ENCODE measurements at places on chromosomes 2 and 18.

GRCh38 chr2:126933711-126934091, 35.0 kb downstream of the TEX51 start:
- DNase-seq = no peak

GRCh38 chr2:71583876-71584275, 130.5 kb downstream of the DYSF start:
- DNase-seq = no peak

DNA sequence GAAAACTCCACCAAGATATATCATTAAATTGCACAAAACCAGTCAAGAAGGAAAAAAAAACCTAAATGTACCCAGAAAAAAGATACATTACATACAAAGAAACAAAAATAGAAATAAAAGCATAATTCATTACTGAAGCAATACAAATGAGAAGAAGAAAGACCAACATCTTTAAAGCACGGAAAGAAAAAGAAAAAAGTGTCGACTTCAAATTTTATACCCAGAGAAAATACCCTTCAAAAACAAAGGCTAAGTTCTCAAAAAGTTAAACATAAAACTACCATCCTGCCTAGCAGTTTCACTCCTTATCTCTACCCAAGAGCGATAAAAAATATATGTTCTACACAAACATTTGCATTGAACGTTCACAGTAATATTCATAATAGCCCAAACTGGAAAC, 82.0 kb downstream of the ATAD2B start:
- DNase-seq = no peak

DNA sequence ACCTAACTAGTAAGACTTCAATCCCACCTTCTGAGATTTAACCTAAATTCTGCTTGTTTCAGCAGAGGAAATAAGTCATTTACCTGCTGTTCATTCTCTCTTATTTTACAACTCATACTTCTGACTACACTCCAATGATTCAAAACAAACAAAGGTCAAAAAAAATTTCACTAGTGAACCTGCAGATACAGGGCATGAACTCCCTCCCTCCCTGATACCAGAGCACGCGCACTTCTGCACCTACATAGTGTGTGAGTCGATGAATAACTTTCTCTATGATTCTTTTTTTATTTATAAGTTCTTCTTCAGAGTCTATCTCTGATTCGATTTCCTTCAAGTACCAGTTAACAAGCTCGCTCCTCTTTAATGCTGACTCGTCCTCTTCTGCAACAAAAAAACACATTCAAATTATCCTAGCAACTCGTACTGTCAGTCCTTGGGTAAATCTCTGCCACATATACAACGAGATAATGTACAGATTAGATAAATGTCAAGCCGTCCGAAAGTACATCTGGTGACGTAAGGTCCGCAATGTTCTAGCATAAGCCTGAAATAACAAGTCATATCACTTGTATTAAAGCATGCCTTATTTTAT, 7.4 kb upstream of the LCT start:
- DNase-seq = no peak

GRCh38 chr18:75548353-75548905, 120.9 kb upstream of the SMIM21 start:
- no peak for DNase-seq

GRCh38 chr2:128269990-128270671, 48.5 kb downstream of the HS6ST1 start:
- no peak for DNase-seq

GRCh38 chr2:146982393-146982846, 862.4 kb upstream of the ACVR2A start:
- no peak for DNase-seq

- DNase-seq = peak; percentile 34
Measured at GRCh38 chr2:120343433-120344105, 2.4 kb upstream of the INHBB start.

- no peak for DNase-seq
Measured at GRCh38 chr2:51424418-51424817, 392.5 kb upstream of the NRXN1 start.

GRCh38 chr2:239052798-239053665, 205.1 kb downstream of the TWIST2 start:
- DNase-seq = no peak

DNA sequence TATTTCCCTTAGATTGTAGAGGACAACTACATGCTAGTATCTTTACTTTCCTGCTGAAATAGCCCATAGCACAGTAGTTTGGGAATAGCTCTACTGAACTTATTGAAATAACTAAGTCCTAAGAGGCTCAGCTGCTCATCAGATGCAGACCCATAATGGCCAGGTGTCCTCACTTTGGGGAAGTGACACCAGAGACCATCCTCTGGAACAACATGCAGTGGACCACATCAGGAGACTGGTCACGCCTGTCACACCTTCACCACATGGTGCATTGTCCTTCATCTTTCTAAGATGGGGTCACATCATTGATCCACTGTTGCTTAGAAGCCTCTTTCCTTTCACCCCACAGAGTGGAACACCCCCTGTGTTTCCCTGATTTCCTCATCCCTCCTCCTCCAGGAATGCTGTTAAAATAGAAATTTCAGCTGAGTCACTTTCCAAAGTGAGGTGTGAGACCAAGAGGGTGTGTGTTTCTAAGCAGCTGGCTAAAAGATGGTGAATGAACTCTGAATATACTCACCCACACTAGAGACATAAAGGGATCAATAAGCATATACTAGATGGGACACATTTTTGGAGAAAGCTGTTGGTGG, 215.2 kb upstream of the LRRTM1 start:
- no peak for DNase-seq

GRCh38 chr2:10402062-10402585, 46.0 kb downstream of the ODC1 start:
- no peak for DNase-seq

- DNase-seq = no peak
Measured at GRCh38 chr2:50773211-50773932, 258.6 kb downstream of the NRXN1 start.

- no peak for DNase-seq
Measured at GRCh38 chr2:78908973-78909372, 116.5 kb upstream of the REG3G start.

Data from stimulated activated CD4-positive, alpha-beta T cell treated with anti-CD3 and anti-CD28 coated beads, Interleukin-1b, Interleukin-23, amount 100 ng/mL, for 1 hour (primary cell).